IPS-NIHi11 (cell line): ENCODE measurements at places on chromosomes 3 and 15.

- DNase-seq = peak; percentile 27
Observed at GRCh38 chr3:54294214-54294613, 171.9 kb downstream of the CACNA2D3 start.

GRCh38 chr3:127256733-127257271 is 31.0 kb downstream of the PRR20G start:
- no peak for DNase-seq

DNA sequence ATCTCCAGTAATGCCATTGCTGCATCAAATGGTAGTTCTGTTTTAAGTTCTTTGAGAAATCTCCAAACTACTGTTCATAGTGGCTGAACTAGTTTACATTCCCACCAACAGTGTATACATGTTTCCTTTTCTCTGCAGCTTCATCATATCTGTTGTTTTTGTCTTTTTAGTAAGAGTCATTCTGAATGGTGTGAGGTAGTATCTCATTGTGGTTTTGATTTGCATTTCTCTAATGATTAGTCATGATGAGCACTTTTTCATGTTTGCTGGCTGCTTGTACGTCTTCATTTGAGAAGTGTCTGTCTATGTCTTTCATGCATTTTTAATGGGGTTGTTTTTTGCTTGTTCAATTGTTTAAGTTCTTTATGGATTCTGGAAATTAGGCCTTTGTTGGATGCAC is 10.2 kb upstream of the GCSAM start:
- DNase-seq = no peak

GRCh38 chr3:119227070-119227850 is 13.4 kb downstream of the B4GALT4 start:
- DNase-seq = no peak

DNA sequence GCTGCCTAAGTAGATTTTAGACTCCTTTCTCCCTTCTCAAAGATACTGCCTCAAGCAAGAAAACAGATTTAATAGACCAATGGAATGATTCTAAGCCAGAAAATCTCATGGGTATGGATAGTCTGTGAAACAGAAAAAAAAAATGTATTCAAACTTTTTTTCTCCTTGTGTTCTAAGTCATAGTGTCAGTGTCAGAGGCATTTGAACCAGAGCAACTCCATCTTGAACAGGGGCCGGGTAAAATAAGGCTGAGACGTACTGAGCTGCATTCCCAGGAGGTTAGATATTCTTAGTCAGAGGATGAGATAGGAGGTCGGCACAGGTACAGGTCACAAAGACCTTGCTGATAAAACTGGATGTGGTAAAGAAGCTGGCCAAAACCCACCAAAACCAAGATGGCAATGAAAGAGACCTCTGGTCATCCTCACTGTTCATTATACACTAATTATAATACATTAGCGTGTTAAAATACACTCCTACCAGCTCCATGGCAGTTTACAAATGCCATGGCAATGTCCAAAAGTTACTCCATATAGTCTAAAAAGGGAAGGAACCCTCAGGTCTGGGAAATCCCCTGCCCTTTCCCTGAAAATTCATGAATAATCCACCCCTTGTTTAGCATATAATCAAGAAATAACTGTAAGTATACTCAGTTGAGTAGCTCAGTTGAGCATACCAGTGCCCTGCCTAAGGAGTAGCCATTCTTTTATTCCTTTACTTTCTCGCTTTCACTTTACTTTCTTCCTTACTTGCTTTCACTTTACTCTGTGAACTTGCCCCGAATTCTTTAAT is 72.8 kb upstream of the GOLGA8B start:
- DNase-seq = no peak

DNA sequence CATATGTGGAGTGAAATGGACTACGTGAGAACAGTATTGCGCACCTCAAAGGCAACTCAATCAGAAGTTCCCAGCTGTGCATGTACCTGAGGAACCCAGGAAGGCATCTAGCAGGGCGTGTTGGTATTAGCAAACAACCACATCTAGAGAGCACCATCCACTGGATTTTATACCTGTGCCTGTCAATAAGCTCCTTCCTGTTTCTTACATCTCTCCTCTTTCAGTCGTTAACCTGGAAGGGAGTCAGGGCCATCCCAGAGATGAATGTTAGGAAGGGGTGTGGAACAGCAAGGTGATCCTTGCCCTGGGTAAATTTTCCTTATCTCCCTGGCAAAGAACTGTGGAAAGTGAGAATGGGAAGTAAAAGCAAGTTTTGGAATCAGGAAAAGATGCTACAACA is 29.6 kb upstream of the CHMP2B start:
- DNase-seq = no peak

- no peak for DNase-seq
Observed at GRCh38 chr3:122936986-122937385, 90.6 kb downstream of the SEMA5B start.

DNA sequence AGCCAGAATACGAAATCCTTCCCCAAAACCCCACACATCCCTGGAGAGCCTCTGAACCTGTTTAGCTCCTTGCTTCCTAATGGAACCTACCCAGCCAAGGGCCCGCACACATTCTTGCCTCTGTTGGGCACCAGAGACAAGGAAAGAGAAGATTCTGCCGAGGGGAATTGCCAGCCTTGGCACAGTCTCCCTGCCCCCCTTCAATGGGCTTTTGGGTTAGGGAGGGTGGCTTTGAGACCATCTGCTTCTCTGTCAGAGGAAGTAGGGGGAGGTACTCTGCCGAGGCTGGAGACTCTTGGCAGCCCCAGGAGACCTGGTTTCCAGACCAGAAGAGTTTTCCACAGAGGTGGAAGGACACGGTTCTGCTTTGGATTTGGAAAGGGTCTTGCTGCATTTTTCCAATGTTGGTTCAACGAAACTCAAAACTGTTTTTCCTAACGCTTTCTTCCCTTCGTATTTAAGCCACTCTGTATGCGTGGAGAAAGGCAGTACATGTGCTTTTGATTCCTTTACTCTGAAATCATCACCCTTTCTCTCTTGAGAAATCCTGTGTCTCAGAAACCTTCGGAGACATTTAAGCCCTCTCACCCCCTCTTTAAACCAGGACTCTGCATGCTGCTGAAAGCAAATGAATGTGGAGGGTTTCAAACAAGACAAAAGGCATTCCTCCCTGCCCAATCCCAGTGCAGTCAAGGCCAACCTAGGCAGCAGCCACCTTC is 78.8 kb upstream of the PRR23C start:
- DNase-seq = no peak

GRCh38 chr15:38670128-38671005 is 105.8 kb upstream of the RASGRP1 start:
- no peak for DNase-seq

GRCh38 chr3:182366746-182367145 is 426.6 kb upstream of the ATP11B start:
- no peak for DNase-seq

DNA sequence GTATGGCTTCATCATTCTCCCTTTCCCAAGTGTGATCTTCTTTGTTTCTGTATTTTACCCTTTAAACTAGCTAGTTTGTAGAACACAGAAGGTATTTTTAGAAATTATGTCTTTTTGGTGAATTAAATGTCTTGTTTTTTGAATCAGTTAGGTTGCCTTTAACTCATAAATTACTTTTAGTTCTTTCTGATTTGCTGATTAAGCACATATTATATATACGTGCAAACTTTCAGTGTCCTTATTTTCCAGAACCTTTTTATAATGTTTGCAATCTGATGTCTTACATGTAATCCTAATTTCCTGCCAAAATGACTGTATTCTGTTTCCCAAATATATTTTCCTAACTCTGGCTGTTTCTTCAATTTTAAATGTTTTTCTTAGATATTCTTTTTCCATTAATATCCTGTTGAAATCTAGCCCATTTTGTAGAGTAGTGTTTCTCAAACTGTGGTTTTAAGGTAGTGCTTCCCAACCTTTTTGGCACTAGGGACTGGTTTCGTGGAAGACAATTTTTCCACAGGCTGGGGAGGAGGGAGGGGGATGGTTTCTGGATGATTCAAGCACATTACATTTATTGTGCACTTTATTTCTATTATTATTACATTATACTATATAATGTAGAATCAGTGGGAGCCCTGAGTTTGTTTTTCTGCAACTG is 51.8 kb downstream of the CHD2 start:
- no peak for DNase-seq

DNA sequence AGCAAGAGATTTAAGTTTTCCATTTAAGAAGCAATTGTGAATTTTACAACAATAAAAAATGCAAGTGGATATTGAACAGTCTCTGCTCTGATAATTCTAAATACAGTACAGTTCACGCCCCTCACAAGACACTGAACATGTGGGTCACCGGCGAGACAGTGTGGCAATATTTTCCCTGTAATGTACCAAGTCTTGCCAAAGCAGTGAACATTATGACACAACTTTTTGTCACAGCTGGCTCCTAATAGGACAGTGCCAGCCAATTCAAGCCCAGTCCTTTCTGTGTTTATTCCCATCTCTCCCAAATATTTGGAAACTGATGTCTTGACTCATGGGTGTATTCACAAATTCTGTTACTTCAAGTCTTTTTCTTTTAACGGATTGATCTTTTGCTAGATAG is 62.3 kb downstream of the PPARG start:
- no peak for DNase-seq

GRCh38 chr3:127680146-127680661 is 7.5 kb downstream of the ABTB1 start:
- no peak for DNase-seq

GRCh38 chr15:44207643-44208042 is 12.6 kb upstream of the FRMD5 start:
- no peak for DNase-seq

GRCh38 chr3:193814166-193814892 is 221.3 kb downstream of the OPA1 start:
- DNase-seq = no peak

- peak; percentile 16 for DNase-seq
Observed at GRCh38 chr3:46624975-46625490, 12.7 kb downstream of the FAM240A start.

DNA sequence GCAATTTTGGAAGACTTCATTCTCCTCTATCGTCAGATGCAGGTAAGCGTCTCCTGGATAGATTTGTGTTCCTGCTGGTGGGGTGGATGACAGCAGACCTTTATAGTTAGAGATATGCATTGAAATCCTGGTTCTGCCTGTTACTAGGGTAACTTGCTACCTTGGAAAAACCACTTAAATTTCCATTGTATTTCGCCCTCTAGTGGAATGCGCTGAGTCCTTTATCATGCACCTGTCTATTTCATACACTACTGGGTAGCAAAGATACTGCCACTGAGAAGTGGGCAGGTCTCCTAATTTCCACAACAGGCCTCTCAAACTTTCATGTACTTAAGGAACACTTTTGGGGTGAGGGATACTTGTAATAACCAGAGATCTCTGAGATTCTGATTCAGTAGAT is 209.5 kb upstream of the SUCLG2 start:
- peak; percentile 57 for DNase-seq

DNA sequence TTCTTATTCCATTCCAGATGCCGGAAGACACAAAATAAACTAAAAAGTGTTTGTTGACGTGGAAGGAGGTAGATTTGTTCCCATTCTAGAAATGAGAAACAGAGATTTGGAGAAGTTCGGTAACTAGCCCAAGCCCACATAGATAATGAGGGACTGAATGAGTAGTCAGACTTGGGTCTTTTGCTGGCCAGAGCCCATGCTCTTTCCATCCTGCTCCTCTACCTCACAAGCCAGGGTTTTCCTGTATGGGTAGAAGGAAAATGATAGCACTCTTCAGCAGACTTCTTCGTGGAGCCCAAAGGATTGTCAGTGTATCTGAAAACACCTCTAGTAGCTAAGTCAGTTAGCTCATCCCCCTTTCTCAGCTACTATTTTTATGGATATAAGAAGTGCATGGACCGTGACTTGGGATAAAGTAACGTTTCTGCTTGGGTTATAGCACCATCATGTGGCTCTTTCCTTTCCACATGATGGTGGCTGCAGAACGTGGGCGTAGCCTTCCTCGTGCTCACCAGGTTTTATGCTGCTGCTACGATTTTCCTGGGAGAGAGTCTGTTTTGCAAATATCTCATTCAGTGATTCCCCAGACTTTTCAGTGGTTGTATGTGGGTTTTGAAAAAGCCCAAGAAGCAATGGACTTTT is 84.6 kb downstream of the DGKG start:
- peak; percentile 52 for DNase-seq

GRCh38 chr3:39668420-39668819 is 141.0 kb upstream of the MYRIP start:
- DNase-seq = peak; percentile 41

DNA sequence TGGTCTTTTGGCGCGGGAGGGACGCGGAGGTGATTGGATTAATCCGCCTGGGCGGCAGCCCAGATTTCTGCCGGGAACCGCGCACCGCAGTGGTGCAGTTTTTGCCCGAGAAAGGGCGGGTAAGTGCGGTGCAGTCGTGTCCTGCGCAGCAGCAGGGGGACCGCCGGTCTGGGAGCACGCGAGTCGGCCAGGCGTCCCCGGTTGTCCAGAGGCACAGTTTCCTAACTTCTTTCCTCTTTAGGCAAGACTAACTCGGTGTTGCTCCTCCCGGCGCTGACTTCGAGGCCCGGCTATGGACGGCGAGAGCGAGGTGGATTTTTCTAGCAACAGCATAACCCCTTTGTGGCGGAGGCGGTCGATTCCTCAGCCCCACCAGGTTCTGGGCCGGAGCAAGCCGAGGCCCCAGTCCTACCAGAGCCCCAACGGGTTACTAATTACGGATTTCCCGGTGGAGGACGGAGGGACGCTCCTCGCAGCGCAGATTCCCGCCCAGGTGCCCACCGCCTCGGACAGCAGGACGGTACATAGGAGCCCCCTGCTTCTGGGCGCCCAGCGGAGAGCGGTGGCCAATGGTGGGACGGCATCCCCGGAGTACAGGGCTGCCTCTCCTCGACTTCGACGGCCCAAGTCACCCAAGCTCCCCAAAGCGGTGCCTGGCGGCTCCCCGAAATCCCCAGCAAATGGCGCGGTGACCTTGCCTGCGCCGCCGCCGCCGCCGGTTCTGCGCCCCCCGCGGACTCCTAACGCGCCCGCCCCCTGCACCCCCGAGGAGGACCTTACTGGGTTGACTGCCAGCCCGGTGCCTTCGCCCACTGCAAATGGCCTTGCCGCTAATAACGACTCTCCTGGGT is 736 bp downstream of the ARHGEF26 start:
- peak; percentile 67 for DNase-seq

- DNase-seq = no peak
Observed at GRCh38 chr15:23734862-23735261, 47.8 kb upstream of the NDN start.

GRCh38 chr3:153379516-153379915 is 217.5 kb downstream of the RAP2B start:
- DNase-seq = no peak

- no peak for DNase-seq
Observed at GRCh38 chr15:56342653-56343052, 22.6 kb upstream of the TEX9 start.

- peak; percentile 84 for DNase-seq
Observed at GRCh38 chr3:45938864-45939263, 4.4 kb upstream of the CXCR6 start.

- peak; percentile 89 for DNase-seq
Observed at GRCh38 chr3:141460097-141460704, 26.6 kb upstream of the RASA2 start.

- DNase-seq = no peak
Observed at GRCh38 chr3:112357930-112358780, 25.2 kb downstream of the CD200 start.

DNA sequence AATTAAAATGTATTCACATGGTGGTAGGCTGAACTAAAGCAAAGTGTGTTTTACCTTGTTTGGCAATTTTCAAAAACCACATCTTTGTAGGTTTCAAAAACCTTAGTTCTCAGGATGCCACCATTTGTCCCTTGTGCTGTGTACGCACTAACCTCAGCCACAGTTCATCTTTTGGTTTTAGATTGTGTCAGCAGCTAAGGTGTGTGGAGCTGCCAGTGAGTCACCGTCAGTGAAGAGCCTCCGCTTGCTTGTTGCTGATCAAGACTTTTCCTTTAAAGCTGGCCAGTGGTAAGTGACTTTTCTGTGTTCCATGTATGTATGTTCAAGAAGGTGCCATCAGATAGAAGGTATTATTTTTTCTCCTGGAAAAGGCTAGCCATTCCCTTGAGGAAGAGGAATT is 21.1 kb downstream of the OXNAD1 start:
- DNase-seq = no peak
